NCI-H187 treated with DMSO at 0.1 percent for 48 hours (cell line): ENCODE measurements at places on chromosomes 3 and 15.

DNA sequence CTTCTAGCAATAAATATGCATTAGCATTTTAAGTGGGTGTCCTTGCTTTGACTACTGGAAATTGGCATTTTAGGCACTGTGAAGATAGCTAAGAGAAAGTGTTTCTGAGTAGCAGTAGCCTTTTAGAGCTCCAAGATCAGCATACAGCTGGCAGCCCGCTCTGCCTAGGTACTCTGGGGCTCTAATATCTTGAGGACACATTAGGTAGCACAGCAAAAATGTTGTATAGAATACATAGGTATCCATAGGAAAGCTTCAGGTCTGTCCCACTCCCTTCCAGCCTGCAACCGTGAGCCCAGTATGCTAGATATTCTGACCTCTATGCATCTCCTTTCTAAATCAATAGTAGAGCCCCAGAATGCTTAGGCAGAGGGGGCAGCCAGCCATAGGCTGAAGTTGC lies 670.5 kb downstream of the NLGN1 start:
- no peak for DNase-seq

- DNase-seq: no peak
These were observed 600.8 kb downstream of the FOXP1 start for GRCh38 chr3:70982700-70983140.

GRCh38 chr15:66961407-66961884 lies 104.0 kb upstream of the SMAD3 start:
- DNase-seq: no peak

GRCh38 chr3:42786212-42786611 lies 13.2 kb upstream of the CCDC13 start:
- no peak for DNase-seq

DNA sequence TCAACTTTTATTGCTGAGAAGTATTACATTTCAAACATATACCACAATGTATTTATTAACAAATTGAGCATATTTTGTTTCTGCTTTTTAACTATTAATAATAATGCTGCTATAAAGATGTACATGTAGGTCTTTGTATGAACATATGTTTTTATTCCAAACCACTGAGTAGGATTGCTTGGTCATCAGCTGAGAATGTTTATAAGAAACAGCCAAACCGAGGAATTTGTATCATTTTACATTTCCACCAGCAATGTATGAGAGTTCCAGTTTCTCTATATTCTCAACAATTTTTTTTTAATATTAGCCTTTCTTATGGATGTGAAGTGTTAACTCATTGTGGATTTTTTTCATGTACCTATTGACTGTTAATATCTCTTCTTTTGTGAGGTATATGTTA lies 119.5 kb upstream of the MDFIC2 start:
- DNase-seq: no peak

DNA sequence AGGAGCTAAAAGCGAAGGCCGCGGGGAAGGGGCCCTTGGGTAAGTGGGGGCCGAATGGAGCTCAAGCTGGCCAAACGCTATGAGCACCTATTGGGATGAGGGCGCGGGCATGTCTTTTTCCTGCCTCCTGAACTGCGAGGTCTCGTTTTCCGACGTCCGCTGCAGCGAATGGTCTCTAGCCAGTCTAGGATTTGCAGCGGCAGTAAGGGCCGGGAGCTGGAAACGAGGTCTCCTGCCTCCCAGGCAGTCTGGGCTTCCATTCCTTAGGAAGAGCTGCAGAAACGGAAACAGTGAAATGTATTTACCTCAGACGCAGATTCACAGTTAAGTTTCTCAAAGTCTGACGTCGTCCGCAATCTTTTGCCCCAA lies 517 bp downstream of the TMA7 start:
- DNase-seq: no peak

GRCh38 chr3:161859865-161860450 lies 363.4 kb downstream of the OTOL1 start:
- DNase-seq: no peak

GRCh38 chr3:17489139-17489538 lies 253.3 kb downstream of the TBC1D5 start:
- no peak for DNase-seq

- no peak for DNase-seq
These were observed 28.5 kb upstream of the DCUN1D1 start for GRCh38 chr3:183008800-183009199.

GRCh38 chr3:46228260-46229242 lies 13.7 kb upstream of the CCR3 start:
- no peak for DNase-seq

- DNase-seq: no peak
These were observed 434.7 kb downstream of the C3orf38 start for GRCh38 chr3:88584451-88584850.

DNA sequence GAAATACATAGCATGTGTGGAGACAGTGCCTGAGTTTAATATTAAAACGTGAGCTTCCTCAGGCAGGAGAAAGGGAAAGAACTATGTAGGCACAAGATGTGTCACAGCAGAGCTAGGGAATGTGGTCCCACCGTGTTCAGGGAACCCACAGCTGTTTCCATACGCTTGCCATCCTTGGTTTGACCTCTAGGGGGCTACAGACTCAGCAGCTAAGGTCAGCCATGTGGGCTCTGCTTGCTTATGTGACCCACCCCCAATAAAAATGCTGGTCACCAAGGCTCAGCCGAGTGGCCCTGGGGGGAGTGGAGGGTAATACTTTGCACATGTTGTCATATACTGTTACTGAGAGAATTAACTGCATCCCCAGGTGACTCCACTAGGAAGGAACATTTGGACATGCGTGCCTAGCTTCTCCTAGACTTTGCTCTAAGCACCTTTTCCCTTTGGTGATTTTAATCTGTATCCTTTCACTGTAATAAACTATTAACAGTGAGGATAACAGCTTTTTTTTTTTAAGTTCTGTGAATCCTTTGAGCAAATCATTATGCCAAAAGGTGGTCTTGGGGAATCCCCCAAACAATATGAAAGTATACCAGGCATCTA lies 3.3 kb downstream of the TUBGCP5 start:
- no peak for DNase-seq

DNA sequence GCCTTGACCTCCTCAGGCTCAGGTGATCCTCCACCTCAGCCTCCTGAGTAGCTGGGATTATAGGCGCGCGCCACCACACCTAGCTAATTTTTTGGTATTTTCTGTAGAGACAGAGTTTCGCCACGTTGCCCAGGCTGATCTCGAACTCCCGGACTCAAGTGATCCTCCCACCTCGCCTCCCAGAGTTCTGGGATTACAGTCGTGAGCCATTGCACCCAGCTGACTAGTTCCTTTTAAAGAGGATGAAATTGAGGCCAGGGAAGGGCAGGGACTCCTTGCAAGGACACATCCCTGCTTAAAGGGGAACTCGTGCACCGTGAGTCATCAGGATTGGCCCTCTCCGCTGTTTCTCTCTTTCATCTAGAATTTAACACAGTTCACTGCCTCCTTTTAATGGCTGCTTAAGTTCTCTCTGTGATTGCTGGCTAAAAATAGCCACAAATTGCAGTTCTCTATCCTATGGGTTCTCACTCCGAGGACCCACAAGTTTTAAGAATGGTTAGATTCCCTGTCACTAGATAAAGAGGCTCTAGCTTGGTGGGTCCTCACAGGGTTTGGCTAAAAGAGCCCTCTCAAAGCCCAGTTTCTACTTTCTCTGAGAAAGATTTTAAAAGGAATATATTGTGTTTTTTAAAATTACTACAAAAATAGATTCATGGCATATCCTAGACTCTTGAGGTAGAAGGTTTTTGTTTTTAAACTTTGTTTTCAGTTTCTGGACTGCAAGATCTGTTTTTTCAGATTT lies 1.4 kb downstream of the CRTAP start:
- DNase-seq: no peak

GRCh38 chr15:98669638-98670037 lies 21.3 kb downstream of the IGF1R start:
- no peak for DNase-seq

- DNase-seq: no peak
These were observed 214.7 kb downstream of the SHQ1 start for GRCh38 chr3:72633534-72633933.

GRCh38 chr3:53673722-53674350 lies 172.4 kb downstream of the CHDH start:
- DNase-seq: no peak

DNA sequence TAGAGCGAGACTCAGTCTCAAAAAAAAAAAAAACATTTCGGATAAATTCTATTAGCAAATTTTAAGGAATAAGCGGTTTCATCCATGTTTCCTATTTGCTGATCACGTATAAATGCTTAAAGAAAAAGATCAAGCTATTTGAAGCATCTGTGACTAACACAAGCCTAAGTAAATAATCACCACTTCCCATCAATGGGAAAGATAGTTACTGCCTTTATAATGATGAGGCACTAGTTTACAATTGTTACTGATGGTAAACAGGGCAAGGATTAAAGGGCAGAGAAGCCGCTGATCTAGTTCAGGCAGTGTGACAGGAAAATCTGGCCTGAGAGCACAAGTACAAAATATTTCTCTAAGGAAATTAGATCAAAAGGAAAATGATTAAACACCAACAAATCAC lies 13.7 kb downstream of the CLPX start:
- DNase-seq: no peak

- no peak for DNase-seq
These were observed 19.6 kb upstream of the EPHB3 start for GRCh38 chr3:184541886-184542562.

DNA sequence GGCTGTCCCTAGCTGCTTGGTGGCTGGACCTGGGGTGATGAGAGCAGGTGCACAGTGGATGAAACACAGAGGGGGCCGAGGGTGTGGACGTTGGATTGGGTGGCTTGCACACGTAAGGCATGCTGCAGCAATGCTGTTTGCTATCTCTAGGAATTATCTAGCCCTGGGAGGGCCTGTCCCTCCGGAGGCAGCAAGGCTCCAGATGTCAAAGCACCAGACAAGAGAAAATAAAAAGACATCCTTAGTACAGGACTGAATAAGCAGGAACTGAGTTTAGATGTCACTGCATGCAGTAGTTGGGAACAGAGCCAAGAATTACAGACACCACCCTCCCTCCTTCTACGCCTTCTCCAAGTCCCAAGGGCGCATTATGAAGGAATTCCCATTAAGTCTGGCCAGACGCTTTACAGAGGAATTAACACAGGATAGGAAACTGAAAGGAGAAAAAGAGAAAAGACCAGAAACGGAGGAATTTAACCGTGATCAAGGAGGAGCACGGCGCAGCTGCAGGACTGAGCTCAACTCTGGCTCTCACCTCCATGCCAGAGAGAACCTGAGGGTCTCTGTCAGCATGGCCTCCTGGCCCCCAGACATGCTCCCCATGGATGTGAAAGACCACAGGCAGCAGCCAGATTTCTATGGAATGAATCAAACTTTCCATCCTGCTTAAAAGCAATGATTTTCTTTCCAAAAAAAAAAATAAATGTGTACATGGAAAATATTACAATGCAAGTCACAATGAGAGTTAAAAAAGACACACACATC lies 13.8 kb downstream of the ATP10A start:
- DNase-seq: no peak

- no peak for DNase-seq
These were observed 78.4 kb upstream of the MRPS22 start for GRCh38 chr3:139265131-139266016.

DNA sequence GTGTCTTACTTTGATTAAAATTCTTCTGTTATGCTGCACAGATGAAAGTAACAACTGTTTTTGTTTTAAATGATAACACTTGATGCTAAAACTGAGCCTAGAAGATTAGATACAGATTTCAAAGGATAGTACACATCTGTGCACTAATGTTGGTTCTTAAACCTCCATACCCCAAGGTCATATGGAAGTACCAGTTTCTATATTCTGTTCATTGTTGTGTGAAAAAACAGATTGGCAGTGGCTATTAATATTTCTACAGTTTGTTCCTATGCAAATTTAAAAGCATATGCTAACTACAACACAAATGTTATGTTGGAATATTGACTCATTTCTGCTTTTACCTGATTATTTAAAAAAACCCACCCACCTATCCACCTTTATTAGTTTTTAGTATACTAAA lies 32.0 kb upstream of the GBE1 start:
- no peak for DNase-seq

GRCh38 chr3:152334761-152335160 lies 66.0 kb downstream of the MBNL1 start:
- no peak for DNase-seq

DNA sequence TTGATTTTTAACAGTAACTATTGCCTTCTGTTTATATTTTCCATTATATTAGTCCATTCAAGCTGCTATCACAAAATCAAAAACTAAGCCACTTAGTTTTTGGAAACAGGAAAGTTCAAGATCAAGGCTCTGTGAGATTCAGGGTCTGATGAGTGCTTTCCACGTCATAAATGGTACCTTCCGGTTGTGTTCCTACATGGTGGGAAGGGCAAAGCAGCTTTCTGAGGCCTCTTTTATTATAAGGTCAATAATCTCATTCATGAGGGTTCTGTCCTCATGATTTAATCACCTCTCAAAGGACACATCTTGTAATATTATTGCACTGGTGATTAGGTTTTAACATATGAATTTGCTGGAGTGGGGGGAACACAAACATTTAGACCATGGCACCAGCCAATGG lies 152.0 kb downstream of the VGLL3 start:
- DNase-seq: no peak

DNA sequence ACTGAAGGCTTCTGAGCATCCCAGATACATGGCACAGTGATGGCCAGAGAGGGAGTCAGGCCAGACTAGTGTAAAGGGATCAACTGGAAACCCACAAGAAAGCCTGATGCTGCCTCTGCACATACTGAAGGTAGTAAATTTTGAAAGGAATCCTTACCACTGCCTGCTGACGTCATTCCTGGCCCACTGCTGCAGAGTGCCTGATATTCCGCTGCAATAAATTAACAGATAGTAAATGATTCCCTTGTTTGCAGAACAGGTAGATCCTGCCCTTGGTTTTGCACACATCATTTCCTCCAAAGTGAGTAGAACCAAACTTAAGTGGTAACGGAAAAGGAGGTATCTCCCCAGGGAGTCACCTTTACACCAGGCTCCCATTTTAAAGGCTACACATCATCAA lies 146.7 kb downstream of the FBN1 start:
- peak; percentile 61 for DNase-seq

GRCh38 chr15:73172508-73172907 lies 120.2 kb downstream of the NEO1 start:
- DNase-seq: no peak

- no peak for DNase-seq
These were observed 248.5 kb upstream of the ONECUT1 start for GRCh38 chr15:53038655-53038941.
